Dorsolateral prefrontal cortex (tissue), 122 donors: ENCODE measurements at places on chromosomes 2 and 18.

- DNase-seq, result no peak
Measured at GRCh38 chr2:223834431-223834830, 3.0 kb downstream of the AP1S3 start.

GRCh38 chr2:30775833-30776232, 31.4 kb downstream of the CAPN13 start:
- no peak for DNase-seq

- no peak for DNase-seq
Measured at GRCh38 chr2:230669386-230669950, 43.2 kb upstream of the CAB39 start.

GRCh38 chr2:190137561-190137960, 75.0 kb upstream of the MSTN start:
- DNase-seq, result no peak

GRCh38 chr18:25256439-25256838, 95.5 kb downstream of the ZNF521 start:
- DNase-seq, result no peak

GRCh38 chr2:41869542-41870264, 178.1 kb upstream of the PKDCC start:
- peak; percentile 44 for DNase-seq

GRCh38 chr2:72921853-72922252, 4.5 kb downstream of the EMX1 start:
- DNase-seq, result no peak

DNA sequence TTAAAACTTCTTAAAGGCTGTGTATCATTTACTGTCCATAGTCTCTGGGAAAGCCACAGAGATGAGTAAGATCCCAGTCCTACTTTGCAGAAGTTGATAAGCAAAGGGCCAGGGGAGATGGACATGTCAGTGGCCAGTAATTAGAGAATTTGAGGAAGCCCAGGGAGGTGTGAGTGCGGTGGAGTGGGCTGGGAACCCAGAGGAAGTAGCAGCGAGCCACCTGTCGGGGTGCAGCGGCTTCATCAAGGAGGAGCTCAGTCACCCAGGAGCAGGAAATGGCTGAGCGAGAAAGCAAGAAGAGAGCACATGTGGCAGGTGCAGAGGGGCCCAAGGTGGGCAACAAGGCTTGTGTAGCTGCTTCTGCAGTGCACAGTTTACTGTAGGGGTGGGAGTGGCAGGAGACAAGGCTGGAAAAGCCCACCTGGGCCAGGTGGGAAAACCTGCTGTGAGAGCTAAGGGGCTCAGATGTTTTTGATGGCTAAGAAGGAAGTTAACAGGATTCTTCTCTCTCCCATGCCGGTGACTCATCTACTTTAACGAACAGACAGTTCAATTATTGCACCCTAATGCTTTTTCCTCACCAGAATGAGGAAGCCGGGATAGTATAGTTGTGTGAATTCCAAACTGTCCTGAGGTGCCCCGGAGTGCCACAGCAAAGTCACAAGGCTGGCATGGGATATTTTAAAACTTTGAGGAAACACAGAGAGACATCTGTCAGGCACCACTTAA, 34.8 kb upstream of the MGAT5 start:
- DNase-seq, result no peak

- DNase-seq, result no peak
Measured at GRCh38 chr18:37611614-37612279, 46.1 kb upstream of the CELF4 start.

DNA sequence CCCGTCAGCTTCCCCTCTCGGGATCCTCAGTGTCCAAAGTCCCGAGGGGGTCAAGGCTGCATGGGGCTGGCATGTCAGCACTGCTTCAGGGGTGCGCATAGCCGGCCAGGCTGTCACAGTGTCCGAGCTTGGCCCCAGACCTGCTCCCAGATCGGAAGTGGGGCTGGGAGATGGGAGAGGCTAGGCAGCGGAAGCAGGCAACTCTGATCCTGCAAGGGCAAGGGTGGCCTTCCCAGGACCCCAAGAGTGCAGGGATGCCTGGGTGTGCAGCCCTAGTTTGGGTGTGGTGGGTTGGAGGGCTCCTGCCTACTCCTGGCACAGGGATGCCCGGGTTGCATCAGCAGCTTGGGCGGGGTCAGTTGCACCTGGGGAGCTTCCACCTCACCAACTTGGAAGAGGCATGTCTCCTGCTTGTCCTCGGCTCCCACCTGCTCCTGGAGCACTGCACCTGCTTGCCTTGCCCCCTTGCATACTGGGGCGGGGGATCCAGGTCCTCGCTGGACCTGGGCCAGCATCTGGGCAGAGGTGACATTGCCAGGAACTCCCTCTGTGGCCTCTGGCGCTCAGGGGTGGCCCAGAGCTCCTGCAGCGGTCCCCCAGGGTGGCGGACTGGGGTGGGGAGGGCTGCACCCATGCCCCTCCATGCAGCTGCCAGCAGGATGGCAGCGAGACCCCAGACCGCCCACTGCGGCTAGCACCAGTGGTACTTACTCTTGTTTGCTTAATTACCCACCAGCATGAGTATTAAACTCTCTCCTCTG, 41.3 kb downstream of the CBLN2 start:
- no peak for DNase-seq

GRCh38 chr2:16584084-16584483, 81.5 kb downstream of the CYRIA start:
- no peak for DNase-seq
